ENCODE measurements at places on chromosomes 1 and 21. TPM values are rescaled to one million over a fixed set of nuclear protein-coding genes. Genes with fewer than 3 reads are reported as not detected.

- peak; percentile 37 for DNase-seq
Observed at GRCh38 chr1:165592945-165593823, 37.9 kb upstream of the MGST3 start.

DNA sequence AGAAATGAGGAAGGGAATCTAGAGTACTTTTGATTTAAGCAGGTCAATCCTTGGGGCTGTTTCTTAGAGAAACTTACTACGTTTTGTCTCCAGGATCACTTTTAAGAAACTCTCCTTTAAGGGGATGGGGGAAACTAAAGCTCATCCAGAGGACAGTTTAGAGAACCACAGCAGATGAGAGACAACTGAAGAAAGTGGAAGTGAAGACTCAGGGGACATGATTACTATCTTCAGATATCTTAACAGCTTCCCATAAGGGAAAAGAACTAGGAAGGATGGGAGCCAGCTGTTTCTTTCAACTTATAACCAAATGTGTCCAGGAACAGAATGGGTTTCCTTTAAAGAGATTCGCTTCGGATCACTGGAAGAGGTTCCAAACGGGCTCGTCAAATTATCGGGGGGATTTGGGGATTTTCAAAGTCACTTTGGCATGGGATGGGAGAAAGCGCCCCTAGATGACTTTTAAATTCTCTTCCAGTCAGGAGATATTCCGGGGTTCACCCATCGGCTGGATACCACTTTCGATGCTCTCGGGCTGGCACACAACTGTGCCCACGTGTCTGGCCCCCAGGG lies 1.2 kb downstream of the SCMH1 start:
- DNase-seq: no peak

GRCh38 chr1:29500651-29501050 lies 264.3 kb downstream of the PTPRU start:
- DNase-seq: no peak

- DNase-seq: no peak
Observed at GRCh38 chr21:37753122-37753599, 163.1 kb downstream of the KCNJ6 start.

The KLF17 gene
- not detected for total RNA-seq

DNA sequence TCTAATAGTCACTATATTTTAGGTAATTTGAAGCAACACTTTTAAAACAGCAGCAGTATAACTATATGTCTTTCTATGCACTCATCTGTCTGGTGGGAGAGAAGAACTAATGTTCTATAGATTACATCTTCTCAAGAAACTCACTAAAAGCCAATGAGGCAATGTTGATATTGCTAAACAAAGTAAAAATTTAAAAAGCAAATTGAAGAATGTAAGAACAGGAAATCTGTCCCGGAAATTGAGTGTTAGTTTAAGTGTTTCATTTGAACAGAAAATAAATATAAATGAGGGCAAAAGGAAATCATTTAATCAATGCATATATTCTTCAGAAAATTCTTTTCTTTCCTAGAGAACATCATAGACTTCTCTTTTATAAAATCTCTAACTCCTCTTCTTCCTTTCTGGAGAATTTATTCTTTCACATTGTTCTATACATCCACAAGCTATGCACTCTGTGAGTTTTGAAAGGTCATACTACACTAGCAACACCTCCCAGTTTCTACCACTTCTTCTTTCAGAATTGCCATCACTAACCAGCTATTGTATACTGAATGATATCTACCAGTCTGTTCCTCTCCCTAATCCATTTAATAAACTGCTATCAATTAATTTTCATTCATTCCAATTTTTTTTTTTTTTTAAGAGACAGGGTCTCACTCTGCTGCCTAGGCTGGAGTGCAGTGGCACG lies 153.0 kb downstream of the USH2A start:
- no peak for DNase-seq

- peak; percentile 86 for DNase-seq
Observed at GRCh38 chr1:154760469-154760933, 109.6 kb downstream of the KCNN3 start.

GRCh38 chr21:34845521-34846451 lies 177.0 kb downstream of the CLIC6 start:
- no peak for DNase-seq

The CFHR3 gene
- total RNA-seq: not detected

DNA sequence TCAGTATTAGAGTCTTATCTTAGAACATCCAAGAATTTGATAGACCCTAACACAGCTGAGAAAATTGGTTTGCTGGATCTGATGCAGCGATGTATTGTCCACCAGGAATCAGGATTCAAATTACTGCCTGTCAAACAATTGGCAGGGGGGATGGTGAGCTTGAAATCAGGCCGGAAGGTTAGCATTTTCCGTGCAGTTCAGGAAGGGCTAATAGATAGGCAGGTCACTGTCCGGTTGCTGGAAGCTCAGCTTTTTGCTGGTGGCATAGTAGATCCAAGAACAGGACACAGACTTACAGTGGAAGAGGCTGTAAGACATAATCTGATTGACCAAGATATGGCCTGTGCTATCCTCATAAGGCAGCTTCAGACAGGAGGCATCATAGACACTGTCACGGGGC lies 127.2 kb downstream of the MACF1 start:
- DNase-seq: no peak

Data from activated B cell treated with CpG ODN at 0.5 μM for 24 hours (primary cell).